ENCODE measurements at places on chromosomes 11 and 22. TPM values are rescaled to one million over a fixed set of nuclear protein-coding genes. Genes with fewer than 3 reads are reported as not detected.
A peak's percentile ranks its signal among the peaks of the same experiment; 100 is the strongest.

GRCh38 chr22:43569111-43569510 lies 157.3 kb downstream of the MPPED1 start:
- no peak for DNase-seq

DNA sequence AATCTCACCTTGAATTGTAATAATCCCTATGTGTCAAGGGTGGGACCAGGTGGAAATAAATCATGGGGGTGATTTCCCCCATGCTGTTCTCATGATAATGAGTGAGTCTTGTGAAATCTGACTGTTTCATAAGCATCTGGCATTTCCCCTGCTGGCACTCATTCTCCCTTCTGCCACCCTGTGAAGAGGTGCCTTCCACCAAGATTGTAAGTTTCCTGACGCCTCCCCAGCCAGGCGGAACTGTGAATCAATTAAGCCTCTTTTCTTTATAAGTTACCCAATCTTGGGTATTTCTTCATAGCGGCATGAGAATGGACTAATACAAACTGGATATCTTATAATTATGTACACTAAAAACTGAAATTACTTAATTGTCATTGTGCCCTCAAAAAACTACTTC lies 189.2 kb upstream of the API5 start:
- no peak for DNase-seq

- no peak for DNase-seq
Measured at GRCh38 chr11:103659206-103659618, 377.2 kb upstream of the DDI1 start.

GRCh38 chr22:27978802-27979201 lies 59.7 kb upstream of the PITPNB start:
- DNase-seq = no peak

DNA sequence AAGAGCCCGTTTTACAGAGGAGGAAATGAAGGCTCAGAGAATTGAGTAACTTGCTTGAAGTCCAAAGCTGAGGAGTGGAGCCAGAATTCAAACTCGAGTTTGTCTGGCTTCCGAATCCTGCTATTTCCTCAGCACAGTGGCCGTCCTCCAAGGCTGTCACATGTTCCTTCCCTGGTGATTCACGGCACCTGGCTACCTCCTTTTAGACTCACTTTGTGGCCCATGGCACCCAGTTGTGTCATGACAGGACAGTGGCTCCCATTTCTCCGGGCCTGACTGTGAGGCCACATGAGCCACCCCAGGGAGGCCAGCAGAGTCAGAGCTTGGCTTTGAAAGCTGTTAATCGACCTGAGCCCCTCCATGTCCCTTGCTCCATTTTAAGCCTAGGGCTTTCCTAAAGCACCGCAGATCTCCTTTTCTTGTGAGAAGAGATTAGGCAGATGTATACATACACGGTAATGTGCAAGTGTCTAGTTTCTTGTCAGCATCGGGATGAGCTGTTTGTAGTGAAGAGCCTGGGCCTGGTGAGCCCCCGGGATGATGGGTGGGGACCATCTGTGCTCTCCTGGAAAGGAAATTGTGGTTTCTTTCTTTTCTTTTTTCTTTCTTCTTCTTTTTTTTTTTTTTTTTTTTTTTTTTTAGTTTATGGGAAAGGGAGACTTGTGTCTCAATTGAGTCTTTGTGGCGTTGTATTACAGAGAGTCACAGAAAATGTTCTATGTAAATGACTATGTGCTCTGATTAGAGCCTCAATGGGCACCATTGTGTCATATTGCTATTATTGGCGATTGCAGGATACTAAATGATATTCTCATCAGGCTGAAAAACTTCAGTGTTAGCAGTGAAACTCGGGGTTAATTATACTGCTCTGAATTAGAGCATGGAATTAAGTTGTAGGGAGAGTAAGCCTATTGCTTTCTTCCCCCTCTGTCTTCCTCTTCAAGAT lies 54.8 kb downstream of the PTPRJ start:
- no peak for DNase-seq

DNA sequence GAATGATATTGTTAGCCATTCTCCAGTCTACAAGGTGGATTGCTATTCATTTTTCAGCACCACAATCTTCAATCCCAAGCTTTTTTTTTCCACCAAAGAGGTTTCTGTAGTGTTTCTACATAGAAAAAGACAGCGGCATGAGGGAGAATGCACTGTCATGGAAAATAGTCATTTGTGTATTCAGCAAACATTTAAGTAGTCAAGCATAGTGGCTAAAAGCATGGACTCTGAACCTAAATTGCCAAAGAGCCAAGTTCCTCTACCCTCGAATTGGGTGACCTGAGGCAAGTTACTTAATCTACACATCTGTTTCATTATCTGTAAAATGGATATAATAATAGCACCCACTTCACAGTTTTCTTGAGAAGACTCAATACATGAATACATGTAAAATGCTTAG lies 14.2 kb downstream of the GAS2 start:
- no peak for DNase-seq

- DNase-seq = no peak
Measured at GRCh38 chr22:26023104-26023775, 146.0 kb upstream of the SEZ6L start.

DNA sequence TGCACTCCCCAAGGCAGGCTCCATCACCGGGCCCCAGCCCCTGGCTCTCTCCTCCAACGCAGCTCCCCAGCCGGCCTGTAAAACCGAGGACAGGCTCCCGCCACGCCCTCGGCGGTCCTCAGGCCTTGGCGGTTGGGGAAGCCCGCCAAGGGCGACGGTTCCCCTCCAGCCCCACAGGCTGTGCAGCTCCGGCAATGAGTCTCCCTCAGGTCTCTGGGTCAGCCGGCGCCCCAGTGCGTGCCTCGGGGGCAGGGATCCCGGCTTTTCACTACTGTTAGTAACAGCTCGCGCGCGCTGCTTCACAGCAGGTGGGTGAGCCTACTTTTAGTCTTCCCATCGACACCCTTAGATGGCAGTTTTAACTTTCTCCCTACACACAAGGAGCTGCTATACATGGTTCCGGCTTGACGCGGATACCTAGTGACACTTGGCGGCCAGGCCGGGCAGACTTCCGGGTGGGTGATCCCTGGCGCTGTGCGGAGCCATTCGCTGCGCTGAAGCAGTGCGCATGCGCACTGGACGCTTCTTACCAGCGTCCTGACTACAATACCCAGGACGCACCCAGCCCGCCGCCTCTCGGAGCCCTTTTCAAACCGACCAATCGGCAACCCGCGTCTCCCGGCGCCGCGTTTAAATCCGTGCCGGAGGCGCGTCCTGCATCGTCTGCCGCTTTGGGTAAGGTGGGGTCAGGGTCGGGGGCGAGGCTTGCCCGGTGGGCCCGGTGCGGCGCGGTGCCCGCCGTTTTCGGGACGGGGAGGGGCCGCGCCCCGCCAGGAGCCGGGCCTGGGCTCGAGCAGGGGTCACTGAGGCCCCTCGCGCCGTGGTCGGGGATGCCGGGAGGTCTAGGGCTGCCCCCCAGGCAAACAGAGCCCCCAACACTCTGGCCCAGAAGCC lies at the start of gene GTSE1:
Gene GTSE1 (plus strand): TSS at position 614 of the 894 bp plus-strand sequence. CDS start 531 bp downstream, outside the sequence.
- peak; percentile 97 for DNase-seq

DNA sequence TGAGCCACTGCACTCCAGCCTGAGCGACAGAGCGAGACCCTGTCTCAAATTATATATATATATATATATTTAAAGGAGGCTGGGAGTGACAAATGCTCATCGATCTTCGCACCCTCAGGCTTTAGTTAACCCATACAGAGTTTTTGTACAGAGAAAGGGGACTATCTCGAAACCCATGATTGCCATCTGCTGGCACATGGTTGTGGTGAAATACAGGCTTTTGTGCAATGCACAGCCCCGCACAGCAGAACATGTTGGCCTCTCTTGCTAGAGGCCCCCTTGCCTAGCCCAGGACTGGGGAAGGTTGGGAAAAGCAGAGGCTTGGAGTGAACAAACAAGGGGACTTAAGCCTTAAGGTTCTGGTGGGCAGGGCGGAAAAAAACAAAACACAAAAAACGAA lies 3.6 kb downstream of the MYBPC3 start:
- DNase-seq = no peak

DNA sequence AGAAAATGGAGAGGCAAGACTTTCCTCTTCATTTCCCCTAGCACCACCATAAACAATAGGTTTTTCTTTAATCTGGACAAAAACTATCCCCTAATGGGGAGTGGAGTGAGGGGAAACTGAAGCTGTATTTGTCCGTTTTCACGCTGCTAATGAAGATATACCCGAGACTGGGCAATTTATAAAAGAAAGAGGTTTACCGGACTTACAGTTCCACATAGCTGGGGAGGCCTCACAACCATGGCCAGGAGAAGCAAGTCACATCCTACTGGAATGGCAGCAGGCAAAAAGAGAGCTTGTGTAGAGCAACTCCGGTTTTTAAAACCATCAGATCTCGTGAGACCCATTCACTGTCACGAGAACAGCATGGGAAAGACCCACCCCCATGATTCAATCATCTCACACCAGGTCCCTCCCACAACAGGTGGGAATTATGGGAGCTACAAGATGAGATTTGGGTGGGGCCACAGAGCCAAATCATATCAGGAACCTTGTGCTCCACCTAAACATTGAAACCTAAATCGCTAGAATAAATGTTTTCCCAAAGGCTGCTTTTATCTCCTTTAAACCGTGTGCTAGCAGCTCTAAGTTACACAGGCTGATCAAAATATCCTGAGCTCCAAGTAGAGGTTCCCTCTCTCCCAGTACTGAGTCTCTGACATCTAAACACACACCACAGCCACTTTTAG lies 4.3 kb downstream of the UBQLN3 start:
- DNase-seq = no peak

GRCh38 chr11:31828217-31828616 lies 17.1 kb upstream of the PAX6 start:
- DNase-seq = no peak

DNA sequence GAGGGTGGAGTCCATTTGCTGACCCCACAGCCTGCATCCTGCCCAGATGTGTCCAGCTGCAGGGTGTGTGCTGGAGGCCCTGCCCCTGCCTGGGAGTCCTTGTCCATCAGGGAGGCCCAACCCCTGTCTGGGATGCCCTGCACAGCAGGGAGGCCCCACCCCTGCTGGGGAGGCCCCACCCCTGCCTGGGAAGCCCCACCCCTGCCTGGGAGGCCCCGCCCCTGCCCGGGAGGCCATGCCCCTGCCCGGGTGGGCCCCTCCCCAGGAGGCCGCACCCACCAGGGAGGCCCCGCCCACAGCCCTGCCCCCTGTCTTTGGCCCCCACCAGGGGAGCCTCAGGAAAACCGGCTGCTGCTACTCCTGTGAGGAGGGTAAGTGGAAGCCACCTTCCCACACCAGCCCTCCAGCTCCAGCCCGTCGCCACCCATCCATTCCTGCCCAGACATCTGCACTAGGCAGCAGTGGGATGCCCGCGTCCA lies 37.2 kb downstream of the MUC5B start:
- DNase-seq = peak; percentile 19

DNA sequence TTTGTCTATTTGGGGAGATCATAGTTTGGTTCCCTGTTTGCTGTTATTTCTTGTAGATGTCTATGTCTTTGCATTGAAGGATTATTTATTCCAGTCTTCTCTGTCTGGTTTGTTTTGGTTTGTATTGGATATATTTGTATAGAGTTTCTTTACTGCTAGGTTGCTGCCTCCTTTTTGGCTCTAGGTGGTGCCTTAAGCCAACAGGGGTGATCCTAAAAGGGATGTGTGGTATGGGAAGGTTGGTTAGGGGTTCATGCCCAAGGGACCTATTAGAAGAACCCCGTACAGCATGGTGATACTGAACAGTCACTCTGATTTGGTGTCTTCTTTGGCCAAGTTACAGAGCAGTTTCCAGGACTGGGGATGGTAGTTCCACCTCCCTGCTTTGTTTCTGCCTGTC lies 36.4 kb upstream of the PGR start:
- DNase-seq = no peak

DNA sequence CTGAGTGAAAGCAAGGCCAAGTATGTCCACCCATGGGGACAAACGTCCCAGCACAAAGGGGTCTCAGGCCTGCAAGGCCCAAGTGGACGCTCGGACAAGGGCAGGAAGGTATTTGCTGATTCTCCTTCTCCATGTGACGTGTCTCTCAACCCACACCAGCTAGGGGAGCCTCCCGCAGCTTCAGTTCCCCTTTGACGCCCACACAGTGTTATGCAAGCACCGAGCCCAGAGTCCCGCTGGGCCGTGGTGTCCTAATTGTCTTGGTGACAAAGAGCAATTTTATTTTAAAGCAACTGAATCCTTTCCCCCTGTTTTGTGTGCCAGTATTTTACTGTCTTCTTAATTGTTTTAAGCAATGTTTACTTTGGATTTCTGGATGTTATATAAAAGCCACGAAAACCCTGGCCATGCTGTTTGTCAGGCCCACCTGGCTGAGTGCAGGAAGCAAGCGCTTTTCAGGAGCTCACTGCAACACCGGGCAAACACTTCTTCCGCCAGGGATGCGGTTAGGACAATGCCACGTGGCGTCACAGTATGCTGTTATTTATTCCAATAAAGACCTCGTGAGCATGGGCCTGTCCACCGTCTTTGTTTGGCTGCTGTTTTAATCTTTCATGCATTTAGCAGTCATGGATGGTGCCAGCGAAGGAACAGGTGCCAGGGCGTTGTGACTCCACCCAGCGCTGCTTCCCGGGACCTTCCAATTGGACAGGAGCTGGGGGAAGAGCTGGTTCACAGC lies 8.2 kb upstream of the PARVG start:
- no peak for DNase-seq

DNA sequence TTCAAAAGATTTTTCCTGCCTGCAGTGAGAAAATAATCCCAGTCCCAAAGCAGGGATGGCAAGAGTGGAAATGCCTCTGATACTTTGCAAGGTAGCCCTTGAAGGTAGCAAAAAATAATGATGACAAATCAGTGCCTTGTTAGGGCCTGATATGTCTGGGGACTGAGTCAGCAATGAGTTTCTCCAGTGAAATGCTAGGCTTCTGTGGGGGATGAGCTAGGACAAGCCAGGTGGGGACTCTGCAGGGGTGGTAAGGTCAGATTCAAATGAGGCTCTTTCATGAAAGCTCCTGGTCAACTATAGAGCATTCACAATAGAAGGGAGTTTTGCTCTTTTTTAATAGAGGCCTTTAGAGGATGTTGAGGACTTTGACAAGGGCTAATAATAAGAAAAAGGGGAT lies 77.7 kb downstream of the ME3 start:
- no peak for DNase-seq

DNA sequence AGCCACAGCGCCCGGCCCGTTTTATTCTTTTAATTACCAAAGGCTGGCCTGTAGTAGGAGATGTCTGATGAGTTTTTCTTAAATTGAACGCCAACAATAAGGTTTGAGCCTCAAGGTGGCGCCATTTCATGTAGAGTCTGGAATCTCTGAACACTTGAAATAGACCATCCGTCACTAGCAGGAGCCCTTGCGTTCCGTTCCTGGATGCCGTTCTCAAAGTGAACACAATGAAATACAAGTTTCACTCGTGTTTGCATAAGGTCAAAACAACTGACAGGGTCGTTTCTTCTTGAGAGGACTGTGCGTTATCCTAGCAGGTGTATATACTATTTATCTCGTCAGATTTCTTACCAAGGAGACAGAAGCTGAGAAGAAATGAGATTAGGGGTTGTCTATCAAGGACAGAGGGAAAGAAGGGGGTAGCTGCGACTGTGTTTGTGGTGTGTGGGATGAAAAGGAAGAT lies 18.7 kb upstream of the SCGB1D1 start:
- DNase-seq = peak; percentile 57

- no peak for DNase-seq
Measured at GRCh38 chr11:99932684-99933083, 754.4 kb upstream of the ARHGAP42 start.

- DNase-seq = no peak
Measured at GRCh38 chr11:126048197-126048596, 14.5 kb downstream of the CDON start.

XKR3 gene
- not detected for total RNA-seq

FJX1 gene
- 0.34 TPM for total RNA-seq

OR6A2 gene
- total RNA-seq = 0.31 TPM

RAB1B gene
- total RNA-seq = 124 TPM

NLRP6 gene
- total RNA-seq = 5.2 TPM

OSM gene
- total RNA-seq = 78.3 TPM

RAB6A gene
- 81.9 TPM for total RNA-seq

All from activated T-helper 1 cell treated with anti-CD3 and anti-CD28 coated beads, Interleukin-12 subunit alpha, Interleukin-12 subunit beta, Interleukin-2, Interleukin-4 antibody, amounts not matched to agents 30 ng/mL and 10 ng/mL and 1 ng/mL, durations not matched to agents 14 hours and 24 hours and 36 hours (primary cell).